Tongue (tissue), 3 donors: ENCODE measurements at places on chromosomes 1 and 21.

- DNase-seq, result peak; percentile 75
Measured at GRCh38 chr1:27144920-27145661, 9.8 kb downstream of the SLC9A1 start.

DNA sequence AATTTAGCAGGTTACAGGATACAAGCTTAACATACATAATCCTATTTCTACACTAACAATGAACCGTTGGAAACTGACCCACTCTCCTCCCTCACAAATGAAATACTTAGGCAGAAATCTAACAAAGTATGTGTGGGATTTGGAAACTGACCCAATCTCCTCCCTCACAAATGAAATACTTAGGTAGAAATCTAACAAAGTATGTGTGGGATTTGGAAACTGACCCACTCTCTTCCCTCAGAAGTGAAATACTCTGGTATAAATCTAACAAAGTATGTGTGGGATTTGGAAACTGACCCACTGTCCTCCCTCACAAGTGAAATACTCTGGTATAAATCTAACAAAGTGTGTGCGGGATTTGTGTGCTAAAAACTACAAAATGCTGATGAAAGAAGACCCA, 60.3 kb downstream of the TRAF5 start:
- DNase-seq, result no peak

GRCh38 chr1:167936068-167936929, at the start of gene DCAF6:
DCAF6 (plus strand) TSS chr1:167936683; CDS start chr1:167936912, 229 bp downstream.
- peak; percentile 100 for DNase-seq

DNA sequence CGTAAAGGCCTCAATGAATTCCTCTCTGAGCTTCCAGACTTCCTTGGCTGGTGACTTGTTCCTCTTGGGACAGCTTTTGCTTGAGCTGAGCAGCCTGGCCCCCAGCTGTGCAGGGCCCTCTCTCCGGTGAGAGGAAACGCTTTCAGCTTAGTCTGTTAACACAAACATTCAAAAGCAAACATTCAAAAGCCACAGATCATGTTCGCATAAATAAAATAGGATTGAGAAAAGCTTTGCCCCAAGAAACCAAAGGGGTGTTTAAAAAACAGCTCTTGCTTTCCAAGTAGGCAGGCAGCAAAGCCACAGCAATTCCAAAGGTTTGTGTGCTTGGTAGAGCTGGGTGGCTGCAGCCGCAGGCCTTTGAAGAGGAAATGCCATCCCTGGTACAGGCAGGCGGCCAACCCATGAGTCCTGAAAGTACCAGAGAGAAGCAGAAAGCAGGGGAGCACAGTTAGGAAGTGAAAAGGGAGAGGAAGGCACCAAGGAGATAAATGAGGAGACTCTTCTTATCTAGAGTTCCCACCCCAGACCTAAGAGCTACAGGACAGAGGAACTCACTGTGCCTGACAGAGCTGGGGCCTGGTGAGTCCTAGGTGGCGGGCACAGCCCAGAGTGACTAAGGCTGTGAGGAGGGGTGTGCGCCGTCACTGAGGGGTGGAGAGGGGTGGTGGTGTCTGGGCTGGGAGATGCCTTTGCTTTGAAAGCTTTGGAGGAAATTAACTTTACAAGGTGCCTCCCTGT, 48.4 kb downstream of the CCN1 start:
- DNase-seq, result peak; percentile 73

DNA sequence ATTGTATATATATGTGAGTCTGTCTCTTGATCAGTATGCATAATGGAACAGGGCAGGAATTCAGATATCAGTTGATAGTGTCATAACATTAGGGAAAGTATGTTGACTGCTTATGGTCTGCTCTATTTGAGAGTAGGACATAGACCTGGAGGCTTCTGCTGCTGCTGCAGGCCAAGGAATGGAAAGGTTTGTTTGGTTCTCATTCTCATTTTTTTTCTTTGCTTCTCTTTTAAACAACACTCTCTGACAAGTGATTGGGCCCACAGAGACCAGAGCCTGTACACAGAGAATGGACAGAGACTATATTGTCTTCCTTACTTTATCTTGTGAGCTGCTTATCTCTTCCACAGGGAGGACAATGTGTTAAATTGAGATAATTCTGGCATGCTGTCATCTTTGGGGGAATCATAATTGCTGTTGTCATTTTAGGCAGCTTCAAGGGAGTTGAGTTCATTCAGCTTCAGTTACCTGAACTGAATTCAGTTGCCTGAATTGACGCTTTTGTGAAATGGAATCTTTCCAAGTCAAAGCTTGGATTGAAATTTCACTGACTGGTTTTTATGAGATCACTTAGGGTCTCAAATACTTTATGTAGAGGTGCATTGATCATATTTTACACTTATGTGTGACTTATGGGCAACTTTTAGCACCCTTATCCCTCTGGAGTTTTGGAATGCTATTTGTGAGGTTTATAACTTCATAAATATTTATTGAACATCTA, 16.9 kb downstream of the CAP1 start:
- DNase-seq, result no peak

DNA sequence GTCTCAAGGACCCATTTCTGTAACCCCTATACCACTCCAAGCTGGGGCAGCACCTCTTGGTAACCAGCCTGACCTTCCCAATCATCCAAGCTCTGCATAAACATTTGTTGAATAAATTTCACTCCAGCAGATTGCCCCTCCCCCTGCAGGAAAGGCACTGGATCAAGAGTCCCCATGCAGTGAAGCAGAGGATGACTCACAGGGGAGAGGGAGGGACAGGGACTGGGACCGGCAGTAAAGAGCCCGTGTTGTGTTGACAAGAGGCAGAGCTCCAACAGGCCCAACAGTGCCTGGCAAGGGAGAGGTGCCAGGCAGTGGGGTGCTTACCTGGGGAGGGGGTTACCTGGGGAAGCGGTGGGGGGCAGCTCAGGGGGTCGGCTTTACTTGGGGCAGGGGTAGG, 32.3 kb downstream of the SLC9A1 start:
- DNase-seq, result no peak

DNA sequence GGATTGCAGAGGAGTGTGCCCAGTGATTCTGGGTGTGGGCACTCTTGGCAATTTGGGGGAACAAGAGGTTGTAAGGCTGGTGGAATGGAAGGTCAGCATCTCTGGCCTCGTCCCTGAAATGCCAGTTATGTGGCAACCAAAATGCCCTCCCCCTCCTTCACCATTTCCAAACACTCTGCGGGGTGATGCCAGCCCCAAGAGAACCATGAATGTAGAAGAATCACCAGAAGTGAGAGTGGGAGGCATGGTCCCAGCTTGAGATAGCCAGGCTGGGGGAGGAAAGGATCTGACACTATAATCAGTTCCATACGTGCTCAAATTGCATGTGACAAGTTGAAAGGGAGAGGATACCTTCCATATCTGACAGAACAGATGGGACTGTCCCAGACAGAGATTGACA, 88.7 kb upstream of the EDN2 start:
- no peak for DNase-seq

- no peak for DNase-seq
Measured at GRCh38 chr1:220119043-220119512, 25.1 kb downstream of the IARS2 start.

DNA sequence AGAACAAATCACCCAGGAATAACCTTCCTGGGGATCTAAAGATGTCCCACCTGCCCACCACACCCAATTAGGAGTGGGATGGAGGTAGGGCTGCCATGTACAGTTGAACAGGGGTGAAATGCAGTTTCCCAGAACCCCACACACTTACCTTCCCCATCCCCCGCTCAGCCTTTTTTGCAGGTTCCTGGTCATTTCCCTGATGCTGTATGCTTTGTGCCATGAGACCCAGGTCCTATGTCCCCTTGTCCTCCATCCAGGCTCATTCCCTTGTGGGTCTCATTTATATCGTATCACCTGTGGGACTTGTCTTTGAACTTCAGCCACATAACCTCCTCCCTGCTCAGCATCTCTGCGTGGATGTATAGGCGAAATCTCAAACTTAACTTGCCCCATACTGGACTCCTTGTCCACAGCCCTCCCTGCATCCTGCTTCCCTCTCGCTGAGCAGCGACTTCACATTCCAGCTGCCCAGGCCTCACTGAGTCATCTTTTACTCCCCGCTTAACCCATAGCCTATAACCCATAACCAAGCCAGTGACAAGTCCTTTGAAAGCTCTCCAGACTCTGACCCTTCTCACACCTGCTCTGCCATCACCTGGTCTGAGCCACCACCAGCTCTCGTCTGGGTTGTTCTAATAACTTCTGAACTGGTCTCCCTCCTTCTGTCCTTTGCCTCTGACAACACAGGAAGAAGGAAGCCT, 4.7 kb downstream of the LDLRAD2 start:
- DNase-seq, result no peak

DNA sequence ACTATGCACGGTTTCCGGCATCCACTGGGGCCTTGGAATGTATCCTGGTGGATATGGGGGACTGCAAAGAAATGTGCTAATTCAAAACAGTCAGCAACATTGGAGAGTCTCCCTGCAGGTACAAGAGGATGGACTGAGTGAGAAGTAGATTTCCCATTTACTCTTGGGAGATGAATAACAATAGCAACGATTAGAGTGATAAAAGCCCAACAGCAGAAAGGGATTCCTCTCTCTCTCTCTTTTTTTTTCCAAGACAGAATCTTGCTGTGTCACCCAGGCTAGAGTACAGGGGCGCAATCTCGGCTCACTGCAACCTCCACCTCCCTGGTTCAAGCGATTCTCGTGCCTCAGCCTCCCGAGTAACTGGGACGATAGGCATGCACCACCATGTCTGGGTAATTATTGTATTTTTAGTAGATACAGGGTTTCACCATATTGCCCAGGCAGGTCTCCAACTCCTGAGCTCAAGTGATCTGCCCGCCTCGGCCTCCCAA, 5.0 kb upstream of the SHCBP1L start:
- DNase-seq, result no peak

DNA sequence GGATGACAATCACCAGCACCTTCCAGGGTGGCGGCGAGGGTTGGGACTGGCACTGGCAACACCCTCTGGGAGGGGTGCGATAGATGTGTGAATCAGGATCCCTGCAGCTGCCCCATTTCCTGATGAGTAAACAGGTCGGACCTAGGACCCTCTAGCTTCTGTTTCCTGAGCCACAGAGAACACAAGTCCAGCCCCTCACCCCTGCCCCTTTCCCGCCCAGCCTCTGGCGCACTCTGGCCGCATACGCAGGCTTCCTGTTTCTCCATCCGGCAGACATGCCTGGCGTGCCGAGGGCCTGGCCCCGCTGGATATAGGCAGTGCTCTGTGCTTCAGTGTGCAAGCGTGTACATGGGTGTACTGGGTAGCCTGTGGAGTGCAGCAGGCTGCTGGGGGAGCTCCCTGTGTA, 4.6 kb downstream of the PEAR1 start:
- DNase-seq, result peak; percentile 71

- DNase-seq, result peak; percentile 68
Measured at GRCh38 chr1:8706995-8707396, 110.4 kb downstream of the RERE start.

DNA sequence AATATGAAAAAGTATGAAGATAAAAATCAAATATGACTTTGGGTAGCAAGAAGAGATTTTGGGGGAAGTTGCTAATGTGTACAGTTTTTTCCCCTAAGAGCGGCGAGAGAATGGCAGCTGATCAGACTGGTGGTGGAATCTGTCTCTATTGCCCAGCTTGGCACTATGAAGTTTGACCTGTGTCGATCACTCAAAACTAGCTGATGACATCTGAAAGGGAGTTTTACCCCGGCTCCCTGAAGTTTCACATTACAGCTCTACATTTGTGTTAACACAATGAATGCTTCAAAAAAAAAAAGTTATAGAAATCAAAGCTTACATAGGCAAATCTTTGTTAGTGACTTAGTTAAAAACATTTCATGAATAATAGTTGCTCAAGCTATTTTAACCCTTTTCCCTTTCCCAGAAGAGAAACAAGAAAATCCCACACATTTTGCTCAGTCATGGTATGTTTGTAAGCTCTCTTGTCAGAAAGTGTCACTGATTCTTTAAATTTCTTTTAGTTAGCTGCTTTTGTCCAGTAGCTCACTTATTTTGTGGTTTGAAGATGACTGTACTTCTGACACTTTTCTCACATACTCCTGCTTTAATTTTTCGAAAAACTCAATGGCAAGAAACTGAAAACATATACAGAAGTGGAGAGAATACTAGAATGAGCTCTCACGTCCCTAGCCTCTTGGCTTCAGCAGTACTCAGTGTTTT, 41.3 kb downstream of the DYRK1A start:
- DNase-seq, result no peak

GRCh38 chr1:109799445-109799844, 35.7 kb upstream of the EPS8L3 start:
- no peak for DNase-seq

GRCh38 chr1:240803151-240803550, 191.2 kb upstream of the GREM2 start:
- DNase-seq, result no peak

DNA sequence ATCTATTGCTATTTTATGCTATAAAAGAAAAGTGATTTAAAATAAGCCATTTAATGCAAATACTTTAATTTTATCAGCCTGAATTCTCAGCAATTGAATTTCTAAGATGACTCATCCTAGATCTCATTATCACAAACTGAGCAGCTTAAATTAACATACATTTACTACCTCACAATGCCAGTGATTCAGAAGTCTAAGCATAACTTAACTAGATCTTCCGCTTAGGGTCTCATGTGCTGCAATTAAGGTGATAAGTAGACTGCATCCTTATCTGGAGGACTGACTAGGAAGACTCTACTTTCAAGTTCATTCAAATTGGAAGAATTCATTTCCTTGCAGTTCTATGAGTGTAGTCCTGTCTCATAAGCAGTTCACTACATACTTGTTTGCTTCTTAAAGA, 286.6 kb downstream of the COL11A1 start:
- DNase-seq, result no peak

DNA sequence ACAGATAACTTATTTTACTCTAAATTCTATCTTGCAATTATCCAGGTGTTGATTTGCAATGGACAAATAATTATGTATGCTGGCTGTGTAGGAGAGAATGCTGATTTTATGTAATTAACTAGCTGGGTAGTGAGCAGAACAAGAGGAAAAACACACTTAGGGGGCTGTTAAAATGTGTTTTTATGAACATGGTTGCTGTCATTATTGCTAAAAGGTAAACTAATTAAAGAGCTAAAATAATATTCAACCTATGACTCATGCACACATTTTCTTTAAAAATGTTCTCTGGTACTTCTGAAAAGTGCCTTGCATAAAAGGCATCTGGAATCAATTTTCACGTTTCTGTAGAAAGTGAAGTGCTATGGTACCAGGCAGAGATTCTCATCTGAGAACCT, 192.8 kb upstream of the C8B start:
- no peak for DNase-seq

DNA sequence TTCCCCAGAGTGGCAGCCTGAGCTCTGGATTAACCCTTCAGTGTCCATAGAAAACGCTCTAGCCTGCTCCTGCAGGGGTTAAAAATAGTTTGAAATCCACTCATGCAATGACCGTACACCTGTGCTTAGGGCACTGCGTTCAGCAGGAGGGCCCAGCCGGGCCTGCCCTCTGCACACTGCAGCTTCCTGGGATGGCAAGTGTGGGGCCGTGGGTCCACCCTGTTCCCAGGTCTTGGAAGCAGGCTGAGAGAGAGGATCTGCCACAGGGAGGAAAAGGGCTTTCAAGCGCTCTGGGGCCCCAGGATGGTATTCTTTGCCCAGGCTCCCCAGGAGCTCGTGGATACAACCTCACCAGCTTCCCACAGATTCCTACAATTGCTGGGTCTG, 1.5 kb upstream of the S100B start:
- DNase-seq, result no peak
